ENCODE measurements at places on chromosomes 11 and 22.

DNA sequence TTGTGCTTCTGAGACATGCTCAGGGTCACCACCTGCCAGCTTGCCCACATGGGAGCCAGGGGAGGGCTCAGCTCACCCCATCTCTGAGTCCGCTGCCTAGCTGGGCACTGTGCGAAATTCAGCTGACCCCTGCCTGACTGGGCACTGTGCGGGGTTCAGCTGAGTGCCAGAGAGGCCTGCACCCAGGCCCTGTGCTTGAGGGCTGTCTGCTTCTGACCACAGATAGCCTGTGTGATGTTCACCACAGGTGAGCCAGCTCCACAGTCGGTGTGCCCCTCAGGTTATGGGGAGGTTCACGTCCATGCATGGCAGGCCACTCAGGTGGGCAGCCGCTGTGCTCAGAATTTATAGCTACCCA lies 84.5 kb upstream of the SUSD2 start:
- peak; percentile 60 for DNase-seq

DNA sequence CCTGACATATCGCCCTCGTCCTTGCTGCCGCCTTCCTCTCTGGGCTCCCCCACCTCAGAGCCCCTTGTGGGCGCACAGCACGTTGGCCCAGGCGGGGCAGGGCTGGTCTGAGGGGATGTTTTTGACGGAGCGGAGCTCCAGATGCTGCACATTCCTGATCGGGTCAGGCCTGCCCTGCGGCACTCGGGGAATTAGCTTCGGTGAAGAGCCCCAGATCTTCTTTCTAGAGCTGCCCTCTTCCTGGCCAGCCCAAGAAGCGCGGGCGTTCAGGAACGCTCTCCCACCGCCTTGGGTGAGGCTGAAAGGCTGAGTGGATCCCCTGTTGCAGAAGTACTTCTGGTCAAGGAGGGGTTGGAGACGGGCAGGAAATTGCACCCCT lies 12.1 kb downstream of the YPEL4 start:
- DNase-seq: no peak

GRCh38 chr11:4032097-4032496 lies 62.5 kb upstream of the RRM1 start:
- DNase-seq: no peak

GRCh38 chr22:49950396-49950994 lies 10.1 kb upstream of the PIM3 start:
- DNase-seq: no peak

DNA sequence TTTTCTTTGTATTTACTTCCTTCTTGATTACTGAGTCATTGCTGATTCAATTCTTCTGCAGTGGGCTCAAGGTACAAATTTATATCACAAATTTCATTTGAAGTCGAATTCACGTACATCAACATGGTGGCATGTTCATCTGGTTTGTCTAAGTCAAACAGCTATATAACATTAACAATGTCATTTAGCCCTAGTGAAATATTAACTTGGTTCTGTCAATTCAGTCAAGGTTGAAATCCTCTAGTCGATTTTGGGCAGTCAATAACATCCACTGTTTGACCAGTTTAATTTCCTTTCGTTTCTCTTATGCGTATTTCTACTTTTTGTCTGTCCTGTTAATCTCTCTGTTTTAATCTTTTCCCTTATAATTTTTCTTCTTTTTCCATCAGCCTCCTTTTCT lies 4.1 kb upstream of the ATXN10 start:
- no peak for DNase-seq

DNA sequence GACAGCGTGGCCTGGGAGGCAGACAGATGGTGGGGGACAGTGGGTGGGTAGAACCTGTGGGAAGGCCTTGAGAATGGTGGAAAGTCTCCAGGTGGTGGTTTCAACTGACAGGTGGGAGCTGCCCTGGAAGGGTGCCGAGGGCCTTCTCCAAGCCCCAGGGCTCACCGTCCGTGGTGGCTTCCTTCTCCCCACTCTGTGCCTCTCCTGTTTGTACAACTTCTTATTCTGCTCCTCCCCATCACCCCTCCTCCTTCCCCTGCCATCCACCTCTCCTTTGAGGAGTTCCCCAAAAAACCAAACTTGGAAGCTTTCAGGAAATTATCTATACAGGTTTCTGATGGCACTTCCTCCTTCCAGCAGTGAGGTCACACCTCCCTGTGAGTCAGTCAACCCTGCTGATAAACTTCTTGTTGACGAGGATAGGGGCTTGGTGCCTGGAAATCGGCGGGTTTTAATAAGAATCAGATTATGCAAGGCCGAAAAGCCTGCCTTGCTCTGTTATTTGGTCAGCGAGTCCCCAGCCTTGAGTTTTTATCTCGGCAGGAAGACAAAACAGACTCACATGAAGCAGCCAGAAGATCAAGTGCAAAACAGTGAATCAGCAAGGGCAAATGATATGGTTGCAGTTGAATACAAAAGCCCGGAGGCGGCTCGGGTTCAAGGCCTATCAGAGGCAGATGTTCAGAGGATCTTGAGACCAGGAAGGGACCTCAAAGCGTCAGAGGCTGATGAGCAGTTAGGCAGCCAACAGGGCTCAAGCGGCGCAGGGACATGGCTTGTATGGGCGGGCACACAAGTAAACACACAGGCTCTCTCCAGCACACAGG lies 9.5 kb upstream of the ST3GAL4 start:
- DNase-seq: no peak

DNA sequence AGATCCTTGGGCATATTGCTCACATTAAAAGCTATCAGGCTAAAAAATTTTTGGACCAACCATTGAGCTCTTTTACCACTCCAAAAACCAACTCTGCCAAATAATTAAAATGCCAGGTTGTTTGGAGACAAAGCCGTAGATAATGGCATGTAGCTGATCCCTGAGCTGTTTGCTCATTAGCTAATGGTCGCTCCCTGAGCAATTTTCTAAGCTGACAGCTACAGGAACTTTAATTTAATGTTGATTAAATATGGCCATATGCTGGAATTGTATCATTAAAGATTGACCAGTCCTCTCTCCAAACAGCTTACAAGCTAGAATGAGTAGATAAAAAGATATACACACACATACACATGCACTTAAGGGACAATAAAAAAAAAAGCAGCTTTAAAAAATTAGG lies 216.2 kb upstream of the ARHGAP20 start:
- DNase-seq: no peak

GRCh38 chr11:68146010-68146540 lies 24.9 kb upstream of the CHKA start:
- peak; percentile 93 for DNase-seq

- no peak for DNase-seq
Observed at GRCh38 chr11:17400048-17400775, 11.8 kb upstream of the KCNJ11 start.

GRCh38 chr11:56885177-56885576 lies 103.5 kb upstream of the OR5AK2 start:
- DNase-seq: no peak

DNA sequence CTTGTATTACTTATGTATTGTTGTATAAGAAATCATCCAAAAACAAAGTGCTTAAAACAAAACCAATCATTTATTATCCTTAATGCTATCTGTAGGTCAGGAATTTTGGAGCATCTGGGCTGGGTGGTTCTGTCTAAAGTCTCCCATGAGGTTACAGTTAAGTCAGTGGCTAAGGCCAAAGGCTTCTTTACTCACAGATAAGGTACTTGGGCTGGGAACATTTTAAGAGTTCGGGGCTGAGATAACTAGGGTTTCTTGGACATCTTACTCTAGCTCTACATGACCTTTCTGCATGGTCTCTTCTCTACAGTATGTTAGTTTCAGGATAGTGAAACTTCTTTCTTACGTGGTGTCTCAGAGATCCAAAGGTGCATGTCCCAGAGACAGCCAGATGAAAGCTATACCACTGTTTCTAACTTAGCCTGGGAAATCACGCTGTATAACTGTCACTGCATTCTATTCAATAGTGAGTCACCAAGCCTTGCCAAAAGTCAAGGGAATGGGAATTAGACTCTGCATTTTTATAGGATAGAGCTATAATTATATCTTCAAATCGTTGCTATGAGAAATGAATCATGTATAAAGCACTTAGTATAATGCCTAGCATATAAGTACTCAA lies 29.6 kb downstream of the SOX6 start:
- DNase-seq: no peak

- DNase-seq: no peak
Observed at GRCh38 chr11:121249039-121249663, 43.4 kb upstream of the SC5D start.

GRCh38 chr22:25898707-25899365 lies 156.8 kb downstream of the MYO18B start:
- DNase-seq: no peak

DNA sequence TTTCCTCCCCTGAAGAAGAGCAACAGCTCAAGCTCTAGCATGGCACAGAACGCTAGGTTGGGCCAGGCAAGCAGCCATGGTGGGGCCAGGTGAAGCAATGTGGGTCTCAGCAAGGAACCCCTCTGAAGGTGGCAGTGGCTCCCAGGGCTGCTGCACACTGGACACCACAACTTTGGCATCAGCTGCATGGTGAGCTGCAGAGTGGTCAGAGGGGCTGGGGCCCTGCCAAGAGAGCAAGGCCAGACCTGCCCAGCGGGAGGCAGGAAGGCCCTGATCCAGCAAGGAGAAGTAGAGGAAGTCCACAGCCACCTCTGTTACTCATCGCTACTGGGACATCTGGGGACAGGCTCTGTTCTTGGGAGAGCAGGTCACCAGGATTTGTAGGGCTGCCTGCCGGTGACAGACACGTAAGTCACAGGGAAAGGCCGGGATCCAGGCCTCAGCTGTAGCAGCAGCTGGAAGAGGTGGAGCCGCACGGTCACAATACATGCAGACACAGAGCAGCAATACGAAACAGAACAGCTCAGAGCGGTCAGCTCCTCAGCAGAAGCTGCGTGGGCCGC lies 12.4 kb downstream of the CYB561A3 start:
- DNase-seq: no peak

DNA sequence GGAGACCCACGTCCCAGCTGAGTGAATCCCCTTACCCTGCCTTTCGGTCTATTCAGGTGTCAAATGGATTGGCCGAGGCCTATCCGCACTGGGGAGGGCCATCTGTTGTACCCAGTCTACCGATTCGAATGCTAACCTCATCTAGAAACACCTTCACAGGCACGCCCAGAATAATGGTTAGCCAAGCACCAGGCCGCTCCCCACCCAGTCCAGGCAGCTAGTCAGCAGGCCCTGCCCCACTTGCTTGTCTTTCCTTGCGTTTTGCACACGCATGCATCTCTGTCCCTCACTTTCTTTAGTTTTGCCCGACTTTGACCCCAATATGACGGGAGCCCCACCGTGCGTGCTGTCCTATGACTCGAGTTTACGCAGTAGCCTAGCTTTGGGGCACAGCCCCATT lies 31.7 kb downstream of the PARVB start:
- no peak for DNase-seq

- DNase-seq: no peak
Observed at GRCh38 chr11:72079819-72080325, 470 bp downstream of the NUMA1 start.

DNA sequence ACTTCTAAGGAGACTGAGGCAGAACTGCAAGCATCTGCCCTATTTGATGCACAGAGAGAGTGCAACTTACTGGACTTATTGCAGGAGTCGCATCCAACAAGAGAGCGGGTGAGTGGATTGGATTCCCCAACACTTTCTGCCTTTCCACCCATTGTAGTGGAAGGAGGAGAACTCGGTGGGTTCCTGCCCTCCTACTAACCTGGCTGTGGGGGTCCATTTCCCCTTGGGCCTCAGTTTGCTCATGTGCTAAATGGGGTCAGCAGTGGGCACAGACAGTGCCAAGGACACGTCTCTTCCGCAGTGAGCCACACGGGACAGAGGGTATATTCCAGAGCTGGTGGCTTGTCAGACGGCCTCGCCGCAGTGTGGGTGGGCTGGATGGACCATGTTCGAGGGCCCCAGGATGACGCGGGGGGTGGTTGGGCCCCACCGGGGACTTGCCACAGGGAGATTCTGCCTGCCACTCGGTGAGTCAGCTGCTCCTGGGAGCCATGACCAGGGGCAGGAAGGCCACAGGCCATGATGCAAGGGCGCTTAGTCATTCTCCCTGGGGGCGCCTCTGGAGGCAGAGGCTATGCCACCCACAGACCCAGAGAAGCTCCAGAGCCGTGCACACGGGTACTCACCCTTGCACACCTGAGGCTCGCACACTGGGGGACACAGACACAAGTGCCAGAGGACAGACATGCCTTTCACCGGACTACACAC lies 8.2 kb downstream of the ALX4 start:
- no peak for DNase-seq

DNA sequence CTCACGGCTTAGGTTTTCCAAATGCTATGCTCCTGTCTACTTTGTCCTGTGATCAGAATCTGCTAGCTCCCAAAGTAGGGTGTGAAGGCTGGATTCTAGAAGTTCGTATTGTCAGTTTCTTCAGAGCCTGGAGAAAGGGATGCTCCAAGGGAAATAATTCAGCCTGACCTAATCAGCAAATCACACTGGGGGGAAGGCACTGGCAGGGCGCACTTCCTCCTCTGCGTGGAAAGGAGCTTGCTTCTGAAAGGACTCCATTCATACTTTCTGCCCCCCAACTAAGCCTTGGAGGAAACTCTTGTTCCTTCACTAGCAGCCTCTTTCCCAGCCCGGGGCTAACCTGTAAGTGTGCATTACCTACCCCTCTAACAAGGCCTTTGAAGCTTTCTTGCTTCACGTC lies 165.9 kb downstream of the NAV2 start:
- DNase-seq: no peak

DNA sequence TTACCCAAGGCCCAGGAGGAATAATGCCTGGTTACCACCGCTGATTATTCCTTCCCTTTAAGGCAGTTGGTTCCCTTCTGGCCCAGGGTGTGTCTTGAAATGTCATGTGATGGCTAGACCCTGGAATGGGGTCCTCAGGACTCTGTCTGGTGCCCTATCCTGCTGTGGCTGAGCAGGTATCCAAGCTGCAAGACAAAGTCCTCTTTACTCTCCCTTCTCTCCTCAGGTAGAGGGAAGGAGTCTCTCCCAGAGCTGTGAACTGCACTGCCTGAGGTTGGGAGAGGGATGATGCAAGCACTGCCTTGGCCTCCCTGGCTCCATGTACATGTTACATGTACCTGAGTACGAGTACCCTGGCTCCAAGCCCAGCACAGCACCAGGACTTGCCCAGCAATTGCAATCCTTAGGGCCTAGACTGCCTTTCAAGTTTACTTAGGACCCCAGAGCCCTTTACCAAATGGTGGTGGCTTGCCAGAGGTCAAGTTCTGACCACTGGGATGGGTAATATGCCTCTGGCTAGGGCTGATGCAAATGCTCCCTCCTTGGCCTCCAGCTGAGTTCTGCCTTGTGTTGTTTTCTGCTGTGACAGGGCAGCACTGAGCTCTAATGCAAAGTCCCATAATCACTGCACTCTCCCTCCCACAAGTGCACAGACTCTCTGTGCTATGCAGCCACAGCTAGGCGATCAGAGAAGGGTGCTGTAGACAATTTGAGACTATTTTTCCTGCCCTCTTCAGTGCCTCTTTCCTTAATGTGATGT lies 20.7 kb upstream of the AQP11 start:
- no peak for DNase-seq

- DNase-seq: no peak
Observed at GRCh38 chr22:33299245-33299956, 241.2 kb upstream of the SYN3 start.

GRCh38 chr11:27196203-27196897 lies 155.7 kb downstream of the BBOX1 start:
- DNase-seq: no peak

Data from suprapubic skin (tissue), 4 donors.